Activated CD4-positive, alpha-beta T cell treated with anti-CD3 and anti-CD28 coated beads for 48 hours (primary cell): ENCODE measurements at places on chromosomes 6 and 20.

DNA sequence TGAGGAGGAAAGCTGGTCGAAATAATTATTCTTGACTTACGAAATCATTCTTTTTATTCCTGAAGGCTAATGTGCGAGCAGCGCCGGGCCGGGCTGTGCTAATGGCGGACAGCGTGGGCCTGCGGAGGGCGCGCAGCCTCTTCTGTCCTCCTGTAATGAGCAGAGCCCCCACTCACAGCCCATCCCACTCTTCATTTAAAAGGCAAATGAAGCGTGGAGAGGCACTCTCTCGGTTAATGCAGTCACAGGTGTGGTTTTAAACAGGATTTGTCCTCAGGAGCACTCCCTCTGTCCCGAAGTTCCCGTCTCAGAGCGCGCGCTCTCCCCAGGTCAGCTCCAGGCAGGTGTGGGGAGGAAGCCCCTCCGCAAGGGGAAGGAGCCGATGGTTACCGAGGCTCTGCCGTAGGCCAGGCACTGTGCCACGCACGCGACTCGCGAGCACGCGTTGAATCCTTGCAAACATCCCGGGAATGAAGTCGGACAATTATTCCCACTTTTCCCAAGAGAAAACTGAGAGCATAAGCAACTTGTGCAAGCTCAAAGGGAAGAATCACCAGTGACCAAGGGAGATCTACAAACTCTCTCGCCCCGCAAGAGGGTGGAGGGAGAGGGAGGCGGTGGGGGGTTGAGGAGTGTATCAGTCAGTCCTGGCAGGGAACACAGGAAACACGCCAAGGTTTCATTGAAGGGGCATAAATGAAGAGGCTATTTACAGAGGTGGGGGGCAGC, 35.5 kb upstream of the ZFAND3 start:
- DNase-seq = peak; percentile 32

GRCh38 chr6:148723484-148723883, 23.3 kb upstream of the UST start:
- DNase-seq = no peak

DNA sequence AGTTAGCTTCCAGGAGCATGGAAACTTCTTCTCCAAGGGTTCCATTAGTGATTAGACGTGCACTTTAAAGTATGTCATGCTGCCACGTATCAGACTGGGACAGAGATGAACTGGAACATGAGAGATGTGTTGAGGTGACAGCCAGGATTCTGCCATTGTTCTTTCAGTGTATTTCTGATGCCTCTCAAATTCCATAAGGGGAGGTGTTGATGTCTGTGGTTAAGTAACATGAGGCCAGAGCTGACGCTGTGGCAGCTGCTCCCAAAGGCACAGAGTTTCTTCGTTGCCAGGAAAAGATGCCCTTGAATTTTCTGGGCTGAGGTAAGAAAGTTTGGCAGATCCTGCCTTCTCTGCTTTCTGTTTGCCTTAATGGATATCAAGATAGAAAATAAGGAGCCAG, 63.5 kb downstream of the TRMT6 start:
- no peak for DNase-seq

DNA sequence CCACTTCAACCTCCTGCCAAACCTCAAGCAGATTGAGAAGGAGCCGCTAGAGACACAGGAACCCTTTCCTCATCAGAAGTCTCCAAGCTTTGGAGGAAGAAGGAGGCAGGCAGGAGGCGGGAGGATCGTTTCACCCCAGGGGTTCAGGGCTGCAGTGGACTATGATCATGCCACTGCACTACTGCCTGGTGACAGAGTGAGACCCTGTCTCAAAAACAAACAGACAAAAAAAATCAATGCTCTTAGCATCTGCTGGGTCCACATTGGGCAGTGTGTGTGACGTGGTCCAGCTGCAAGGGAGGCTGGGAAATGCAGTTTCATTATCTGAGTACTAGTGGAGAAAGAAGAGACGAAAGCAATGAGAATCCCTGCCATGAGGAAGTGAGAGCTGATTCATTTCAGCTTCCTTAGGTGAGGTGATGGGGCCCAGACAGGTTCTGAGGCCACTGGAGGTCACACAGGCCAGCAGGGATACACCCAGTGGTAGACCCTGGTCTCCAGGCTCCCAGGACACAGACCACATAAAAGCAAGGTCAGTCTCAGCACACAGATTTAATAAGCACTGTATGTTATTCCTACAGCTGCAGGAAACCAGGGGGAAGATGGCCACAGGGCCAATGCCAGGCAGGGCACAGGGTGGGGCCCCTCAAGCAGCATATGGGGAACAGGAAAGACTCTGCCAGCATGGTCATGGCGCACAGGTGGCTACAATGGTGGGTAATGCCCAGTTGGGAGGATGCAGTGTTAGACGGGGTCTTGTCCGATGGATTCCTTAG, 4.3 kb downstream of the GFRA4 start:
- peak; percentile 24 for DNase-seq

DNA sequence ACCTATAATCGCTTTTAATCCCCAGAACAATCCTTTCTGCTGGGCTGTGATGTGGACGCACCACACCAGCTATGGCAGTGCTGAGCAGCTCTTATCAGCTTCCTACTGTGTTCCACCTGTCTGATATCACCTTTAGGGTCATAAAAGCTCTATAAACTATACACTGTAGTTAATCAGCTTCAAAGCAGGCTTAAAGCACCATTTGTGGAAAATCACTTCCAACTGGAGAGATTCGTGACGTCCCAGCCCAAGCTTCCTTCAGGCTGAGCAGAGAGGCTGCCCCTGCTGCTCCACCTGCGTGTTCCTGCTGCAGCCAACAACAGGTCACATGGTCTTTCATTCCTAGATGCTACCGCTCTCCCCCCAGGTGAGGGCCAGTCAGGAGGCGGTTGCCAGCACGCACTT, 156.5 kb downstream of the SMOC2 start:
- DNase-seq = no peak

DNA sequence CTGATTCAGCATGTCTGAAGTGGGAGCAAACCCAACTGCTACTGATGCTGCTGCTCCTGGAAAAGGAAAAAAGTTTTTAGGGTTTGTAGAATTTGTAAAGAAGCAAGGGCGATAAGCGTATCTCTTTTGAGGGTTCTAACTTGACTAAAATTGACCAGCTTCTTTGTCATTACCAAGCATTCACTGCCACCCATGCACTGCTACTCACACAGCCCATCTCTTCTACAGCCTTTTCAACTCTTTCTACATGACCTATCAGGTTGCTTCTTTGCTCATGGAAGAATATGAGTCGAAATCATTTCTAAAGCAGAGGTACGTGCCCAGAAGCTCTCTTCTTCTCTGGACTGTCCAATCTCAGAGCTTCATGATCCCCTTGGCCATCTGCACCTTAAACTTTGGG, 570.9 kb downstream of the EPHA7 start:
- DNase-seq = no peak

DNA sequence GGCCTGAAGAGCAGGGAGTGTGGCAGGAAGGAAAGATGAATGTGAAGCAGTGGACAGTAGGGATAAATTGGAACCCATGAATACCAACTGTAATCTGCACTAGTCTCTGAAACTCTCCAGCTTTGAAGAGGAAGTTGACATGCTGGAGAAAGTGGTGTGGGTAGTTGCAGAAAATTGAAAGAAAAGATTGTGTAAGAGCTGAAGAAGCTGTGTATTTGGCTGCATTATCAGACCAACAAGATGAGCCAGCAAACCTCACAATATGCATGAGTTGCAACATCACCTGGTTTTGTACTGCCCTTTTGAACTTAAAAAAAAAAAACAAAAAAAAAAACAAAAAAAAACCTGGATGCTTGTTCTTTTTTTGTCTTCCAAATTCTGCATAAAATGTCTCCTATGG, 921.9 kb upstream of the EYS start:
- no peak for DNase-seq

- no peak for DNase-seq
Measured at GRCh38 chr6:158758451-158758860, 60.7 kb downstream of the EZR start.

DNA sequence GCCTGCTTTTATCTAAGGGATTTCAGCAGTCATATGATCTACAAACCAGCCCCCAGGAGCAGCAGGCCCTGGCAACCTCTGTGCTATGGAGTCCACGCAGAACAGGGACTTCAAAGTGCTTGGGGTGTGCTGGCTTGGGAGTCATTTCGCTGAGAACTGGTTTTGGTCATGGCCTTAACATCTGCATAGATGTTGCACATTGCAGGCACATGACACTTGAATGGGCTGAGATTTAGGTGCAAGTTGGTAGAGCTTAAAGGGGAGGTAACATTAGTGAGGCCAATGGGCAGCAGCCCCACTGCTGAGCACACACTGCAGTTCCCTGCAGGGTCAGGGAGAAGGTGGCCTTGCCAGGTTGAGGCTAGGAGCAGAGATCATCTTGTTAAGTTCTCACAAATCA, 43.6 kb downstream of the RREB1 start:
- DNase-seq = no peak

DNA sequence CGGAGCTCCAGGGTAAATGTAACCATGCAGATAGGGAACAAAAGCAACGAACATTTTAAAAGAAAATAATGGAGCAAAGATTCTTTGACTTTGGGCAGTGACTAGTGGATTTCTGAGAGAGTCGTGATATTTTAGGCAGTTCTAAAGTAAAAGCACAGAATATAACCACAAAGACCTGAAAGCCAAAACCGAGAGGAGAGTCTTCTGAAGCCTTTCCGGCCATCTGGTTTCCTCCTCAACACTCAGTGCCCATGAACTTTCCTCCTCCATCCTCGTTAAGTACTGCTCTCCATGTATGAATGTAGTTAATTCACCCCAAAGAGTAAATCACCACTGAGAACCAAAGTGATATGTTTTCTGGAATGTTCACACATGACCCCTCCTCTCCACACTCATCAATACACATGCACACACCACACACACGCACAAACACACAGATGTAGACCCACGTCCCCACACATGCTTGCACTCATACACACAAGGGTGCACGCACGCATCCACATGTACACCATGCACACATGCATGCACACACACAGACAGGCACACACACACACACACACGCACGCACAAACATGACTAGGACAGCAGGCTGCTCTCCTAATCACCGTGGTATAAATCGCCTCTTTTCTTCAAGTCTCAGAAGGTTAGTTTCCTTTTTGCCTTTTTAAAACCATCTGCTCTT, 109.5 kb downstream of the MYLK4 start:
- no peak for DNase-seq

DNA sequence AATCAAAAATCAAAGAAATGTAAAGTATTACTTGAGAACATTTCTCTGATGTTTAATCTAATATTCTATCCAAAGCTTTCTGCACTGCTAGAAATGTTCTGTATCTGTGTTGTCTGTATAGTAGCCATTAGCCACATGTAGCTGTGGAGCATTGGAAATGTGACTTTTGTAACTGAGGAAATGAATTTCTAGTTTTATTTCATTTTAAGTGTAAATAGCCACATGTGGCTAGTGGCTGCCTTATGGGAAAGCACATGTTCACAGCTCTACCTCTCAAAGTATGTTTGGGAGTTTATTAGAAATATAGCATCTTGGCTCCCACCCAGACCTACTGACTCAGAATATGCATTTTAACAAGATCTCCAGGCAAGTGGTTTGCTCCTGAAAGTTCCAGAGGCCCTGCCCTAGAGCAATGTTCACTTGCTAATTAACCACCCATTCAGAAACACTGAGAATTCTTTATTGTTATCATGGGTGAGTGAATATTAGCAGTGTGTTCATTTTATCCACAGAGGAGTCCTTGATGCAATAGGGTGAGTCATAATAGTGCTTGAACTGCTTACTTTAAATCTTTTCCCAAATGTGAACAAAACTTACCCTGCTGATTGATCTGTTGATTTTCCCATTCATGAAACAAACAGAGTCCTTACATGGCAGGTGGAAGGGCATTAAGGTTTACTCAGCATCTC, 282.7 kb downstream of the PLCB1 start:
- no peak for DNase-seq

GRCh38 chr6:99151634-99152346, 197.7 kb downstream of the FAXC start:
- peak; percentile 70 for DNase-seq

- DNase-seq = no peak
Measured at GRCh38 chr6:22142856-22143255, 154.0 kb downstream of the PRL start.

DNA sequence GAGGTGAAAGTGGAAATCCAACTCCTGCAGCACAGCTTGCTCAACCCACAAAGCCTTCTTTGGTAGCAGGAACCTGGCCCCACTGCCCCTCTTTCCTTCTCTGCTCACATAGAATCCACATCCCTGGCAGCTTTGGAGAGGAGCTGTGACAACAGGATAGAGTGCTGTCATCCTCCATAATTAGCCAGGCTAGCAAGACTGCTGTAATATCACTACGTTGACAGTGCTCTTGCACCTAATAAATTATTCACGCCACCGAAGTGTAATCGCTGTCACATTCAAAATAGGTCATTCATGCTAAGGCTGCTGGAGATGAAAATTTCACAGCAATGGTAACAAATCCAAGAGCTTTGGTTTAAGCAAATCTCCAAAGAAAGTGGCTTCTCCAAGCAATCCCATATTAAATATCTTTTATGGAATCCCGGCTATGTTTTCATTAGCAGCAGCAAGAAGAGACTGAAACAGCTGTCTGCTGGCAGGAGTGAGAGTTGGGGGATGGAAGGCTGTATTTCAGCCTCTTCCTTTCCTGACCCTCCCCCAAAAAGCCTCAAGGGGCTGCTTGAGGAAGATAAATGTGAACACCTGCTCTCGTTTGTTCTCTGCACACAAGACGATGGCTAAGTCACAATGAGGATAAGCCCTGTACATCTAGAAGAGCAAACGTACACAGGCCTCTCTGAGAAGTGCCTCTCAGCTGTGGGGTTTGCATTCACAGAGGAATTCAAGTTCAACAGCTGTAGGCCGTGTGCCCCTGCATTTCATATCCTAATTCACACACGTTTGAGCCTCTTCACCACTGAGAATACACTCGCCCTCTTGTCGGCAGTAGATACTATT, 16.5 kb downstream of the RIPOR2 start:
- peak; percentile 46 for DNase-seq

GRCh38 chr6:121810158-121811032, 374.9 kb downstream of the GJA1 start:
- DNase-seq = no peak

- DNase-seq = peak; percentile 84
Measured at GRCh38 chr6:11144393-11144851, 32.9 kb upstream of the ERVFRD-1 start.

DNA sequence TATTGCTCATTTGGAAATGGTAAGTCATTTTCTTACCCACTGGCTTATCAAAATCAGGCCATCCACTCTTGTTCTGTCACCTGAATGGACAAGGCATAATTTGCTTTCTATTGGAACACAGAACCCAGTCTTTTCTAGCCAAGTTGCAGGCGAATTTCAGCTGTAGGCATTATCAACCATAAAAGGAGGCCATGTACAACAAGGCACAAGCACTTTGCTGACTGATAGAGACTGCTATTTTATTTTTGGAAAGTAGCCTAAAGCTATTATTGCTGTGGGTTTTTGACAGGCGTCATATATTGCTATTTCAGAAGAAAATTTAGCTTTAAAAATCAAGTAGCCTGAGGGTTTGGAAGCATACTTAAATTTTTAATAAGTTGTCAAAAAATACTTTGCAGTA, 344.2 kb downstream of the HDGFL1 start:
- no peak for DNase-seq

DNA sequence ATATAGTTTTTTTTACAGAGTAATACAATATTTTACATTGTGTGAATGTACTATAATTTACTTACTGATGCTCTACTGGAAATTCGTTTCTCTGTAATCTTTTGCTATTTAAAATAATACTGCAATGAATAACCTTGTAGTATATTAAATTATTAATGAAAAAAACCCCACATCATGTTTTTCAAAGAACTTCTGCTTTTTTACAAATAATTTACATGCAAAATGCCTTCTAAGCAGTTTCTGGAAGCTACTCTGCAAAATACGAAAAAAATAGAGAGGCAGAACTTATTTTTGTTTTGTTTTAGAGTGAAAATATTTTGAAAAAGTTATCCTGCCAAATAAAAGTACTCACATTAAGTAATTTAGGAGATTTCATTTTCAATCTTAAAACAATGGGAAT, 165.8 kb upstream of the SIM1 start:
- DNase-seq = no peak
